ENCODE measurements at places on chromosomes 13 and 19.

DNA sequence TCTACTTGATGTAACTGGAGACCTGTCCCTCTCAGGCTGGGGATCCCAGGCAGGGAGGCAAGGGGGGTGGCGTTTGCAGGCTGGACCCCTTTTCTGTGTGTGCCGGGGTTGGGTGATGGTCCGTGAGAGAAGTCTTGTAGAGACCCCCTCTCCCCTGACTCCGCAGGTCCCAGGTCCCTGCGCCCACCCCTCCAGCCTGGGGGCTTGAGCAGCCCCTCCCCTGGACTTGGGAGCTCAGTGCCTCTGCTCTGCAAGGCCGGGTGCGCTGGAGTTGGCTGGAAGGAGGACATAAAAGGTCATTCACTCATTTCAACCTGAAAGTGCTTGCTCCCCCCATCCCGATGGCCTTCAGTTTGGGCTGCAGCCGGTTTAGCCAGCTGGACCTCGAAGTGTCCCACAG is 89.5 kb downstream of the SLC7A1 start:
- no peak for DNase-seq

DNA sequence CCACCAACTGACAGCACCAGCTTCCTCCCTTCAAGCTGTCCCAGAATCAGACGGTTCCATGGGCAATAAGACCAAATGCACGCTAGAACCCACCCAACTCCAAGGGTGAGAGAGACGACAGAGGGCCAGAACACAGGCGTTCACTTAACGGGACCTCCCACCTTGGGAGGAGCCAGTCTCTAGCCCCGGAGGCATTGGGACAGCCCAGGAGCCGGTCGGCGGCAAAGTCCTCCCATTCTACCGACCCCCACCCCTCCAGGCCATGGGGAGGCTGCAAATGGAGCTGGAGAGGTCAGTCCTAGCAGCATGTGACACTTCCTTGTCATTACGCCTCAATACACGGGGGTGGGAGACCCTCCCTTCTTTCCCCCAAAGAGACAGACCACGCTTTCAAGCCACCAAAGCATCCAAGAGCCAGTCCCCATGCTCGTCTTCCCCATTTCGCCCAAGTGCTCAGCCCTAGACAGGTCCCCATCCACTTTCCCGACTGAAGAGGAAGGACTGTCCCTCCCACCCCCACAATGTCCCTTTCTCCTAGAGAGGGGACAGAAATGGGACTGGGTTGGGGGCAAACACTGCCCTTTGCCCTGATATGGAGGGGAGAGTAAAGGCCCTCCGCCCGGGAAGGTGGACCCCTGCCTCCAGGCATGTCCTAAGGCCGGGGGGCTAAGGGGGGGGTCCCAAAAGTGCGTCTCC is 964 bp downstream of the KHSRP start:
- DNase-seq: no peak

- no peak for DNase-seq
Measured at GRCh38 chr19:18254546-18255503, 19.4 kb downstream of the IQCN start.

GRCh38 chr19:35986111-35986510 is 8.9 kb upstream of the SDHAF1 start:
- DNase-seq: no peak
